MM.1S (cell line): ENCODE measurements at places on chromosomes 13 and 19.

- no peak overlapping the region for H3K4me3 ChIP-seq
- no peak for DNase-seq
- H3K27me3 ChIP-seq, result no peaks in the 10 kb centered on the region
- H3K4me1 ChIP-seq, result no peaks in the 10 kb centered on the region
- H3K27ac ChIP-seq, result no peak overlapping the region
- no peaks in the 10 kb centered on the region for H3K36me3 ChIP-seq
Measured at GRCh38 chr13:37136187-37136586, 30.7 kb upstream of the CSNK1A1L start.

- no peaks in the 10 kb centered on the region for H3K27me3 ChIP-seq
- H3K27ac ChIP-seq, result no peak overlapping the region
Measured at GRCh38 chr13:80901111-80901510, 560.2 kb upstream of the SPRY2 start.

DNA sequence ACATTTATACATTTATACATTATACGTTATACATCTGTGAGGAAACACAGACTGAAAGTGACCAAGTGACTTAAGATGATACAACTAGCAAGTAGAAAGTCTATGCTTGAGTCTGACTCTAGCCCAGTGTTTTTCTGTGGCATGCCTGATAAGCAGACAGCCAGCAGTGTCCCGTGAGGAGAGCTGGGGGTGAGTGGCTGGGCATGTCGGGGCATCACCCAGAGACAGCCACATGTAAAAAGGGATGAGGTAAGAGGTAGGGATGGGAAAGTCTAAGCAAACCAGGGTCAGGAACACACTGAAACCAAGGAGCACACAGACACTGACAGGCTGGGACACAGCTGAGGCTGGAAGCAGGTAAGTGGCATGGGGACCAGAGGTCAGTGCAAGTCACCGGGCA is 333.2 kb downstream of the FOXO1 start:
- H3K27me3 ChIP-seq, result no peaks in the 10 kb centered on the region
- no peak overlapping the region for H3K27ac ChIP-seq
- no peak for DNase-seq
- H3K36me3 ChIP-seq, result no peaks in the 10 kb centered on the region
- no peak overlapping the region for H3K4me3 ChIP-seq

DNA sequence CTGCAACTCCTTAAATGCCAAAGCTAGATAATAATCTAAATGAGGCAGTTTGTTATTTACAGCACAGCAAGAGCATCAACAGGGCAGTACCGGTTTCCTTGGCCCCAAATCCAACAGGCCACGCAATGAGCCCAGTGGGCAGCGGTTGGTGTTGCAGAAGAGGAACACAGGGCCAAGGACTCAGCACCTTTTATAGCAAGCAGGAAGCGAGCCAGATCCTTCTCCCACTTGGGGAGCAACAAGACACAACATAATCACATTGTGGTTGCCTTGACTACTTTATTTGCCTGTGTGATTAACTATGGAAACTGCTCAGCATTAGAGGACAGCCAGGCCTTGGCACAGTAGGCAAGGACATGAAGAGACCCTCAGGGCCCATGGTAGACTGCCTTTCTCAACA is 67.1 kb upstream of the HTR2A start:
- no peaks in the 10 kb centered on the region for H3K27me3 ChIP-seq
- no peaks in the 10 kb centered on the region for H3K4me1 ChIP-seq
- H3K27ac ChIP-seq, result no peak overlapping the region
- H3K4me3 ChIP-seq, result no peak overlapping the region

GRCh38 chr13:53341144-53341510 is 312.5 kb downstream of the OLFM4 start:
- no peaks in the 10 kb centered on the region for H3K4me1 ChIP-seq
- H3K27ac ChIP-seq, result no peak overlapping the region
- no peak overlapping the region for H3K4me3 ChIP-seq
- DNase-seq, result no peak

- H3K4me3 ChIP-seq, result no peak overlapping the region
- H3K36me3 ChIP-seq, result no peaks in the 10 kb centered on the region
- peaks cover 3% of the 10 kb centered on the region; the same call in 1 of the 2 replicates for H3K4me1 ChIP-seq
- no peak for DNase-seq
- H3K27ac ChIP-seq, result no peak overlapping the region
Measured at GRCh38 chr13:51550151-51550550, 34.1 kb upstream of the WDFY2 start.

GRCh38 chr13:26999499-26999898 is 172.1 kb downstream of the USP12 start:
- H3K36me3 ChIP-seq, result no peaks in the 10 kb centered on the region
- no peaks in the 10 kb centered on the region for H3K4me1 ChIP-seq
- no peak for DNase-seq
- no peaks in the 10 kb centered on the region for H3K27me3 ChIP-seq
- H3K27ac ChIP-seq, result no peak overlapping the region

GRCh38 chr13:49636705-49637104 is 8.4 kb downstream of the ARL11 start:
- H3K36me3 ChIP-seq, result no peaks in the 10 kb centered on the region
- H3K27ac ChIP-seq, result no peak overlapping the region
- H3K27me3 ChIP-seq, result no peaks in the 10 kb centered on the region
- DNase-seq, result no peak
- no peaks in the 10 kb centered on the region for H3K4me1 ChIP-seq

GRCh38 chr19:32415246-32415645 is 9.7 kb downstream of the DPY19L3 start:
- no peaks in the 10 kb centered on the region for H3K27me3 ChIP-seq
- no peak for DNase-seq
- no peak overlapping the region for H3K27ac ChIP-seq

DNA sequence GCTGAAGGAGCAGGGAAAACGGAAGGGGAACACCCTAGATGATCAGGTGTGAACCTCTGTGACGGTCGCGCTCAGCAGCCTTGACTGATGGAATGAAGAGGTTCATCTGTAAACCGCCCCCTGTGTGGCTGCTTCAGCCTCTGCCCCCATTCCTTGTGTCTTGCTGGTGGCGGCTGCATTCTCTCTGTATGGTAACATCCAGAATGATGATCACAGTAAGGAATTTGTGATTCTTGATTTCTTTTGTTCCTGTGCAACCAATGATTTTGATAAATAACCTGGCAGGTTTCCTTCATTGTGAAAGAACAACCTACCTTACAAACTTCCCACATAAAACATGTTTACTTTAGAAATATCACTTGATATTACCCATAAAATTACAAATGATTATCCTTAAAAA is 118.7 kb upstream of the MCF2L start:
- no peaks in the 10 kb centered on the region for H3K27me3 ChIP-seq
- DNase-seq, result no peak
- H3K4me1 ChIP-seq, result no peaks in the 10 kb centered on the region
- no peak overlapping the region for H3K27ac ChIP-seq
- H3K4me3 ChIP-seq, result no peak overlapping the region
- no peaks in the 10 kb centered on the region for H3K36me3 ChIP-seq

DNA sequence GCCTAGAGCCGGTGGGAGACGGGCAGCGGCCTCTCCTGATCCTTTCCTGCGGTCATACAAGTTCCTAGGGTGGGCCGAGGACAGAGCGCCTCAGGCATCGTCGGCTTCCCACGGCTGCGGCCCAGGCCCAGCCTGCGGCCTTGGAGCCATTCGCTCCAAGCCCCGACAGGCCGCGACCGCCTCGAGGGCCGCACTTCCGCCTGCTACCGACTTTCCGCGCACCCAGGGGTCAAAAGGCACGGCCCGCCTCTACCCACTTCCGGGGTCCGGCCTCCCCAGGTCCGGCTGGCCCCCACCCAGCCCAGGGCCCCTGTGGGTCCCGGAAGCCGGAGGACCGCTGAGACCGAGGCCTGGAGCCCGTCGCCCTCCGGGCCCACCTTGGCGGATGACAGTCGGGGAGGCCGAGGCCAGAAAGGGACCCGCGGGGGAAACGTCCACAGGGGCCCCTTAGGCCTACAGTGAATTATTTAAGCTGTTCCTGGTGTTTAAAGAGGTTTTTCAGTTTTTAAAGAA is 16.2 kb downstream of the ZIC2 start:
- H3K4me3 ChIP-seq, result no peak overlapping the region
- no peaks in the 10 kb centered on the region for H3K4me1 ChIP-seq
- no peak overlapping the region for H3K27ac ChIP-seq
- no peaks in the 10 kb centered on the region for H3K36me3 ChIP-seq

GRCh38 chr19:39122934-39123731 is 2.5 kb upstream of the PAK4 start:
- H3K27ac ChIP-seq, result no peak overlapping the region
- H3K4me1 ChIP-seq, result peaks cover 9% of the 10 kb centered on the region; the same call in 1 of the 2 replicates
- H3K4me3 ChIP-seq, result no peak overlapping the region
- H3K36me3 ChIP-seq, result no peaks in the 10 kb centered on the region
- no peak for DNase-seq

DNA sequence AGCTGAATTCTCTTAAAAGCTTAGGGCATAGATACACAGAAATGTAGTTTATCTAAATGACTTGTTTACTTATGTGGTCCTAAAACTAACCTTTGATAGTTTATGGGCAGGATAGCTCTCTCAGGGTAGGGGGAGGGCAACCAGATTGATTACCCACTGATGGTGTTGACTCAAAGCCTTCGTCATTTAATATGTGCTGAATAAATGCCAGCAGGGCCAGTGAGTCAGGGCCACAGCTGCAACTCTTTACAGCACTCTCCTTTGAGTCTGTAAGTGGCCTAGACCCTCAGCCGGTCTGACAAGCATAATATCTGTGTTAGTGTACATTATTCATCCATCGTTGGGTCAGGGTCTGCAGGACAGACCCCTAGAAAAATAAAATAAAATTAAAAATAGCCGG is 128.5 kb downstream of the ZNF675 start:
- H3K36me3 ChIP-seq, result no peaks in the 10 kb centered on the region
- no peaks in the 10 kb centered on the region for H3K4me1 ChIP-seq

DNA sequence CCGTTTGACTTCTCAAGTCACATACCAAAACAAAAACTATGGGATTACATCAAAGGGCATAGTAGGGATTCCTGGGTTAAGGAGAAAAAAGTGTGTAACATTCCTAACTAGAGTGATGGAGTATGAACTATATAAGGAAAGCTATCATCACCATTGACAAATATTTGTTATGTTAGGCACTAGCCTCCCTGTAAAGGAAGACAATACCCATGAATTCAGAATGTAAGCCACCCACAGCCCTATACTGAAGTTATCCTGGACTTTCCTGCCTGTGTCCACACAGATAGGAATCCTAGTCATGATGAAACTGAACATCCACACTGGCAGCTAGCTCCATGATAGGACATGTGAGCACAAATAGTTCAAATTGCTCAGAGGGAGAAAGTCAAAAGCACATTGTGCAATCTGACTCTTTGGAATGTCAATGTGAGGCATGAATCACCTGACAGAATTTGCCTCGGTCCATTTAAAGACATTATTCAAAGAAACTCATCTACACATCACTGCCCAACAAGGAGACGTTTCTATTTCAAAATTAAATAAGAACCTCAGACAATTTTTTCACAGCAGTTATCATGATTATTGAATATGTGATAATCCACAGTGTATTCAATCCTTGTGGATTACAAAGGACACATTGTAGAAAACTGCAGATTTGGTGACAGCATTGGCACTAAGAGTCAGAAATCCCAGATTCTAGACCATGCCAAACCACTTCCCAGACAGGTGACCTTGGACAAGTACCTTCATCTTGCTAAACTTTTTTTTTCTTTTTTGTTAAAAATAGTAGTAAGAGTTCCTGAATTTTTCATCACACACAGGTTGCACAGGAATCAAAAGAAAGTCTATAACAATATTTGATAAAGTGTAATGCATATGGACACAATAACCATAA is 529.3 kb downstream of the IRS2 start:
- H3K27me3 ChIP-seq, result no peaks in the 10 kb centered on the region
- peaks cover 10% of the 10 kb centered on the region; the same call in 1 of the 2 replicates for H3K4me1 ChIP-seq
- no peak overlapping the region for H3K27ac ChIP-seq
- H3K4me3 ChIP-seq, result no peak overlapping the region
- DNase-seq, result no peak

DNA sequence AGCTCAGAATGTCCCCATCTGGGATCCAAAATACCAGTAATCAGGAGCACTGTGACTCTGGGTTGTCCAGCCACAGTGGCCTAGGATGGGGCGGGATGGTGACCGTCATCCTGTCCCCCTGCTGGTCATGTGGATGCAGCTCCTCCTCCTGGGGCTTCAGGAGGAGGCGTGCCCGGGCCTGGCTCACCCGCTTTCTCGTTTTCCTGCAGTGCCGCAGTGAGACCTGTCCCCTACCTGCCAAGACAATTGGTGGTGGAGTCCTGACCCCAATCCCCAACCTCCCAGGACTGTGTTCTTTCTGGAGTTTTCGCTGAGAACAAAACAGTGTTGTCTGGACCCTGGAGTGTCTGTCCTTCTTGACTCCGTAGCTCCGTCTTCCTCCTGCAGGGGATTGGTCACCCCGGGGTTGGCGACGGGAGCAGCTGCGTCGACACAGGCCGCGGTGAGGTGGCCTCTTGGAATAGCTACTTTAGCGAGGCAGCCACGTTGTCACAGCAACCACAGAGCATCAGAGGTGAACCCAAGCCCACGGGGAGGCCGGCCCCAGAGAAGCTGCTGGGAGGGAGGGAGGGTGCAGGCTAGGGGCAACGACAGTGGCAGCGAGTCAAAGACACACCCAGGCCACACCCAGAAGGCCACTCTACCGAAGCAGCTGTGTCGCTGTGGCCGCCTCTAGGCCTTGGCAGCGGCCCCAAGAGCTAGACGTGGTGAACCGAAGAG is 10.2 kb upstream of the EMC10 start:
- no peak overlapping the region for H3K4me3 ChIP-seq
- H3K4me1 ChIP-seq, result no peaks in the 10 kb centered on the region
- H3K27ac ChIP-seq, result no peak overlapping the region
- DNase-seq, result no peak
- H3K36me3 ChIP-seq, result no peaks in the 10 kb centered on the region

- no peaks in the 10 kb centered on the region for H3K4me1 ChIP-seq
- DNase-seq, result no peak
- no peaks in the 10 kb centered on the region for H3K27me3 ChIP-seq
- no peaks in the 10 kb centered on the region for H3K36me3 ChIP-seq
- H3K4me3 ChIP-seq, result no peak overlapping the region
Measured at GRCh38 chr13:90362707-90363106, 984.8 kb upstream of the MIR17HG start.

DNA sequence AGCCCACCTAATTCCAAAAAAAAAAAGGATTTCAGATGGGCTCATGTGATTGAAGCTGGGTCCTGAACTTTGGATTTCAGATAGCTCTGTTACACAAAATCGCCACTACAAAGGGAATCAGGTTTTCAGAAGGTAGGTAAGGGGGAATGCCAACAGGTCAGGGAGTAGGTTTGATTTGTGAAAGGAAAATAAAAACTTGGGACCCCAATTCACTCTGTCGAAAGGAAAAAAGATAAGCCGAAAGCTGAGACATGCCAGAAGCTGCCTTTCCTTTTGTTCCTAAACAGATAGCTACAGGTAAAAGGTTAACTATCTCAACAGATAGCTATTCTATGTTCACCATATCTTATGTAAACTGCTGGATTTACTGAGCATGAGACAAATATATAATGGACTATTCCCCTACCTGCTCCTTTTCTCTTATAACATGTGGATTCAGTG is 4.0 kb downstream of the KRTDAP start:
- H3K27me3 ChIP-seq, result peaks cover 78% of the 10 kb centered on the region
- no peaks in the 10 kb centered on the region for H3K36me3 ChIP-seq
